ENCODE measurements at places on chromosomes 6 and 20. TPM values are rescaled to one million over a fixed set of nuclear protein-coding genes. Genes with fewer than 3 reads are reported as not detected.

DNA sequence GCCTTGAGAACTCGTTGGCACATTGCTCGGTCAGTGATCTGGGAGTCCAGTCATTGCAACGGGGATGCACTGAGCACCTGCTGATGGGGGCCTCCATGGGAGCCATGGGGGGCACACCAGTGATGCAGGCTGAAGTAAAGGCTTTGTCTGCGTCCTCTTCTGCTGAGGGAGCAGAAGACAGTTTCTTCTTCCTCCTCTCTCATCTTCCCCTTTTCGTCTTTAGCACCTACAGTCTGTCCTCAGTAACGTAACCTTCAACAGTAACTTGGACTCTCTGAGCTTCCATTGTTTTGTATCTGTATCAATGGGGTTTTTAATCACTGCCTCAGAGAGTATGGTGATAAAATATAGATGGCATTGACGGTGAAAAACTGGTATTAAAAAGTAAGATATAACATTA lies 240.0 kb downstream of the TMEM242 start:
- no peak for DNase-seq

DNA sequence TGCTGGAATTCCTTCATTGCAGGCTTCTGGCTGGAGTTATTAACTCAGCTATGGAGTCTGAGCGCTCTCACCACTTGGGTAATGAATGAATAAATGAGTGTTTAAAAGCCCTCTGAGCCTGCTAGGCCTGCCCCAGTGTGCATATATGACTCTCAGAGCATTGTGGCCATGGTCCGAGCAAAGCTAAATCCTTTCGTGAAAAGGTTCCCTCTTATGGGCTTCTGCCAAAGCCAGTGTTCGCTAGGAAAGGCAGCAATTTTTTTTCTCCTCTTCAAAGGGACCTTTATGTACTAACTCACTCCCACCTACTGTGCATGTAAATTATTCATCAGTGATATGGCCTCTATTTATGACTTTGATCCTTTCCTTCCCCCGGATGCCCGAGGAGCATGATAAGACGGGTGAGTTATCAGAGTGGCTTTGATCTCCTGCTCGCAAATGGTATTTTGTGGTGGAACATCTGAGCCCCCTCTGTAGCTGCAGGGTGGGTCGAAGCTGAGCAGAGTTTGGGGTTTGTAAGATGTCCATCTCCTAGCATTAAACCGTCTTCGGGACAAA lies 88.6 kb downstream of the LINC00237 start:
- no peak for DNase-seq

DNA sequence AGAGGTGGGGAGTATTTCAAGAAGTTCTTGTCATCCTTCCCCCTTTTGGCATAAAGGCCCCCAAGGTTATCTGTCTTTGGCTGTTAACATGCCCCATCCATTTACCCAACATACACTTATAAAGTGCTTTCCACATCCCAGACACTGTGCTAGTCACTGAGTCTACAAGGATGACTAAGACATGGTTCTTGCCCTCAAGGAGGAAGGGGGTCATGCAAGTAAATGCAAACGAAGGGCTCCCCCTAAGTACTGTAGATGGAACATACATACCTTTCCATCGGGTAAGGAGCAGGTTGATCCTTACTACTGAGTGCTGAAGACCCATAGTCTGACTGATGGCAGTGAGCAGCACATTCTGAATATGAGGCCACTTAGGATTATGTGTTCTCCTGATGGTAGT lies 38.3 kb downstream of the HECA start:
- no peak for DNase-seq

DNA sequence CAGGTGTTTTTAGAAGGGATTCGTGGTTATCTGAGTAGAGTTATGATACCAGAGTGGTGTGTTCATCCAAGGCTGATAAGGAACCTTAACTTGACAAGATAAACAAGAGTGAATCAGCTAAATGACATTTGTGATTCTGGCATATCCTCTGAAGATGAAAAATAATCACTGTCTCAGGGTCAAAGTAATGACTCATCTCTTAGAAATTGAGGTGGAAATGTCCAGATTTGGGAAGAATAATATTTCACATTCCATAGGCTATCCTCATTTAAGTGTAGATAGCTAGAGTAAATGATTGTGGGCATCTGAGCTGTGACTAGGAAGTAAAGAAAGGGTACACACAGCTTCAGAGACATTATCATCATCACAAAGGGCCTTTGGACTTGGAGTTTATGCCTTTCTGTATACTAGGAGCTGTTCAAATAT lies 255.7 kb downstream of the GJA1 start:
- no peak for DNase-seq

- no peak for DNase-seq
Observed at GRCh38 chr6:42032366-42032765, 18.0 kb upstream of the TAF8 start.

DNA sequence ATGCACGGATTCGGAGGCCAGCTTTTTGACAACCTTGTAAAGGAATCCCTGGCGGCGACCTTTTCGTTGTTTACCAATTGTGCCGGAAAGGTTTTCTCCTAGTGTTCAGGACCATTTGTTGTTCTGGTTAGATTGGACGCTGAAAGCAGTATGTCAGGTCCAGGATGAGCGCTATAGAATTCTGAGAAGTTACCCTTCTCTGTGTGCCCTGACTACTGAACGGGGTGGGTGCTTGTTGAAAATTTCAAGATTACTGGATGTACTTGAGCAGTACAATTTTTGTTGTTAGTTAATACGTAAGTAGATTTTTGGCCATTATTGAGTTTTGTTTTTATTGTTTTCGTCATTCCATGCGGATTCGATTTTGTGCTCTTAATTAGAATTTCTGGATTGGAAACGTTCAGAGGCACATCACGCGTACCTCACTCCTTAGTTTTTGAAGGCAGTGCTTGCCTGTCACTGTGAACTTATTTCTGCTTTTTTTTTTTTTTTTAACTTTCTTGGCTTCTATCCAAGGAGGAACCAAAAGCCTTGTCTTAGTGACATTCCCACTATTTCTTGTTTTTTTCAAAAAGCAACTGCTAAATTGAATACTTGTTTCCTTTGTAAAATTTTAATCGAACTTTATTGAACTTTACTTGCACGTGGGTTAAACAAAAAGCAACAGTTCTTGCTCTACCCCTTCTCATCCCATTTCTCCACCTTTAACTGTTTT lies 898 bp downstream of the XRN2 start:
- no peak for DNase-seq

- no peak for DNase-seq
Observed at GRCh38 chr20:58008413-58008812, 220.0 kb downstream of the ANKRD60 start.

DNA sequence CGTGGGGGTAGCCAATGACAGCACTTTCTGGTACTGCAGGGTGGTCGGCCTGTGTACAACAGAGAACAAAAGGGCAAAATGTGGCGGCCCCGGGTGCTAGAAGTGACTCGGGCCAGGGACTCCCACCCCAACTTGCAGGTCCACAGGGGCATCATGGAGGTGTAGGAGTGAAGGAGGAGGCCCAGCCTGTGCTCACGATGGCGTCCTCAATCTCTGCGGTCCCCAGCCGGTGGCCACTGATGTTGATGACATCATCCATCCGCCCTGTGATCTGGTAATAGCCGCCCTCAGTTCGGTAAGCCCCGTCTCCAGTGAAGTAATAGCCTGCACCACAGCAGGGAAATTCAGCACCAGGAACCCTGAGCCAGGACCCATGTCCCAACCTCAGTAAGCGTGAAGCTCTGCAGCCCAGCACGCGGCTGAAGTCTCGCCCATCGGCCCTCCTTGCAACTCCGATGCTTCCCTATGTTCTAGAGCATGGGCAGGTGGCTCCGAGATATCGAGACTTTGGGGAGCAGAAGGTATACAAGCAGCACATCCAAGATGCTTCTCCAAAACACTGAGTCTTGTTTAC lies 20.2 kb upstream of the APMAP start:
- no peak for DNase-seq

GRCh38 chr20:31739550-31739977 lies 474 bp downstream of the TPX2 start:
- no peak for DNase-seq

The MYCT1 gene
- total RNA-seq: 10.0 TPM

The CCN2 gene
- total RNA-seq: 221 TPM

Measured in uterus (tissue), 4 donors.